ENCODE measurements at places on chromosomes 13 and 19.

- ATAC-seq = peak; percentile 47
These were observed 4.7 kb downstream of the LSM4 start for GRCh38 chr19:18317961-18318800.

DNA sequence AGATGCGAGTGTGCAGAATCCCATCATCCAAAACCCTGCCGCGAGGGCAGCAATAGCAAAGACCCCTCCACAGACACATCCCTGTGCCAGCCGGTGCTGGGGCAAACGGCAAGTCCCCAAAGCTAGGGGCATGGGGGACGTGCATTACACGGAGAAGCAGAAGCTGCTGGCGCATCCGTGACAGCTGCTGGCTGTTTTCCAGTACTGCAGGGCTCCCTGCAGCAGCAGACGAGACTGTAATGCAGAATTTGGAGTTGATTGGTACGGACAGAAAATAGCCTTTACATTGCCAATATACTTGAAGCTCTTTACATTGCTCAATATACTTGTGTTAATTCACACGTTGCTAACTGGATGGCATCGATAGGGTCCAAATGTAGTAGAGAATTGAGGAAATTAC is 77.2 kb upstream of the TMTC4 start:
- no peak for ATAC-seq

- no peak for ATAC-seq
These were observed 2.3 kb upstream of the FCAR start for GRCh38 chr19:54871696-54872095.

GRCh38 chr19:4597975-4598671 is 38.6 kb upstream of the SEMA6B start:
- peak; percentile 37 for ATAC-seq

DNA sequence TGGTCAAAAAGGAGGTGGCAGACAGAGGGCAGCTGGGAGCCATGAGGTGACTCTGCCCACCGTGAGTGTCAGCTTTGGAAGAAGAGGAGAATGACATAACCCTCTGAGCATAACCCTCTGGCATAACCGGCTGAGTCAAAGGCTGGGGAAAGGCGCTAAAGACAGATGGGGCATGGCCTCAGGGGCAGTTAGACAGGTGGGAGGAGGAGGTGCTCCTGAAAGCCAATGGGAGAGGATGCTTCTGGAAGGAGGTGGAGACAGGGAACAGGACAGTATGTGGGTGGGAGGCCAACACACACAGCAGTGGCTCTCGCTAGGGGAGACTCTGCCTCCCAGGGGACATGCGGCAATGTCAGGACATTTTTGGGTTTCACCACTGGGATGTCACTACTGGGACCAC is 17.1 kb downstream of the ELAVL1 start:
- ATAC-seq = no peak

DNA sequence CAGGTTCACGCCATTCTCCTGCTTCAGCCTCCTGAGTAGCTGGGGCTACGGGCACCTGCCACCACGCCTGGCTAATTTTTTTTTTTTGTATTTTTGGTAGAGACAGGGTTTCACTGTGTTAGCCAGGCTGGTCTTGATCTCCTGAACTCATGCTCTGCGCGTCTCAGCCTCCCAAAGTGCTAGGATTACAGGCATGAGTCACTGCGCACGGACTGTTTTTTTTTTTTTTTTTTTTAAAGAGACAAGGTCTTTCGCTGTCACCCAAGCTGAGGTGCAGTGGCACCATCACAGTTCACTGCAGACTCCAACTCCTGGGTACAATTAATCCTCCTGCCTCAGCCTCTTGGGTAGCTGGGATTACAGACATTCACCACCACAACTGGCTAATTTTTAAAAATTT is 8.2 kb upstream of the ADAMTS10 start:
- no peak for ATAC-seq

DNA sequence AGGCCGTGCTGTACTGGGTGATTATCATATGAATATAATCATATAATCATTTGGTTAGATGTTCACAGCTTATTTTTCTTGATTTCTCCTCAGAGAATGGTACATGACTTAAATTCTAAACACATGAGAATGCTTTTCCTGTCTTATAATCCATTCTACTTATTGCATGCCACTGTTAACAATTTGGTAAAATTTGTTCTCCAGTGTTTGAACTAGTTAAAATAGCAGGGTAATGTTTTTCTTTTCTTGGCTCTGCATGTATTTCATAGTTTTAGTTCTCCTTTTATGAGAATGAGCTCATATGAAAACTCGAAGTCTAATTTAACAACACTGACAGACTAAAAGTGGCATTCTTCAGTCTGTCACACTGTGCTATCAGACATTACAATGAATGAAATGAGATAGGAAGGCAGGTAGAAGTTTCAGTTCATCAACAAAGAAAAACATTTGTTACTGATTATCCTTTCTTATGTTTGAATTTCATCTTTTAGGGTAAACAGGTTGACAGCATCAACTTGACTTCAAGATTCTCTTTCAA is 10.2 kb downstream of the SPRYD7 start:
- ATAC-seq = no peak

- no peak for ATAC-seq
These were observed 4.7 kb upstream of the UBE2M start for GRCh38 chr19:58563034-58563573.

GRCh38 chr19:42078058-42078457 is 2.1 kb downstream of the ZNF574 start:
- no peak for ATAC-seq

- peak; percentile 58 for ATAC-seq
These were observed 3.9 kb downstream of the SIAH3 start for GRCh38 chr13:45847554-45848224.

GRCh38 chr19:4700693-4700970 is 23.0 kb downstream of the DPP9 start:
- ATAC-seq = no peak

DNA sequence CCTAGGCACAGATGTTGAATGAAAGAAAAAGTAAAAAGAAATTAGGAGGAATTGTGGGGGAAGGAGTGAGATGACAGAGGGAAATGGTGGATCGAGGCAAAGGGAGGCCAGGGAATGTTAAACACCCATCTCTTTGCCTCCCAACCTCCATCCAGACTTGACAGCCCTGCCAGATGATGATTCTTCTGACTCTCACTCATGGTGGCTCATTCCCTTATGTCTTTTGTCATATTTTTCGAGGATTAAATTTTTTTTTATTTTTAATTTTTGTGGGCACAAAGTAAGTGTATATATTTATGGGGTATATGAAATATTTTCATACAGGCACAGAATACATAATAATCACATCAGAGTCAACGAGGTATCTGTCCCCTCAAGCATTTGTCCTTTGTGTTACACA is 42.8 kb downstream of the ADGRE1 start:
- no peak for ATAC-seq

DNA sequence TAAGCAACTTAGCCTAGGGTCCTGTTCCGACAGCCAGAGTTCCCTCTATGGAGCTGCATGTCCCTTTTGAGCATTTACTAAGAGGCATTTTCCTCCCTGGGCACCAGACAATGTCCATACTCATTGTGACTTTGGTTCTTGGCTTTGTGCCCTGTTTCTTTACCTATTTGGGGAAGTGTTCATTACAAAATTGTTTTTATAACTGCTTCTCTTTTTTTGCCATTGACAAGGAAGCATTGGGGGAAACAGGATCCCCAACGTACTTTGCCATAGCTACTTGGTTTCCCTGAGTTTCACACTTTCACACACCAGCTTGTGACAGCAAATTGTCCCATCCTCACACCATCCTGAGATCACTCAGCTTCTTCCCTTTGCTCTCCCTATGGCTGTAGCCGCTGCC is 81.1 kb upstream of the SIAH3 start:
- ATAC-seq = no peak

DNA sequence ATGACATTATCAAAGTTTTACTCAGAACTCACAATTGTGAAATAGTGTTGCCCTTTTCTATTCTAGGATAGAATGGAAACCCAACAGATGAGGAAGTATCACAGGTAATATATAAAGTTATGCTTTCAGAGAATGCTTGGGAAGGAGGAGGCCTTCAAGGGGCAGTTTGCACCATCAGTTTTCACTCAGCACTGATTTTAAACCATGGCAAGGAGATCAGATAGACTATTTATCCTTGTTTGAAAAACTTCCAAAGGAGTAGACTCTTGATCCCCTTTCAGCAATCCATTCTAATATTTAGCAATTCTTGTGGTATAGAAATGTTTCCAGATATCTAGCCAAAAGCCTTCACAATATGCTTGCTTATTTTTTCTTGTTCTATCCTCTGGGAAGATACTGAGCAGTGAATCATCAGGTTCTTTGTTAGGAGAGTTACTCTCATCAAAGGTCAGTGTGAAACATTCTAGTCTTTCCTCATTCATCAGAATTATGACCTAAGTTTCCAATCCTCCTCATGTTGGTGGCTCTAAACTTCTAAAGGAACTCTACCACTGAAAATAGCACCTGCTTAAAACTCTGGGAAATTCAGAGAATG is 3.8 kb downstream of the GPC6 start:
- no peak for ATAC-seq

GRCh38 chr13:20258208-20258962 is 26.3 kb upstream of the GJB6 start:
- no peak for ATAC-seq

DNA sequence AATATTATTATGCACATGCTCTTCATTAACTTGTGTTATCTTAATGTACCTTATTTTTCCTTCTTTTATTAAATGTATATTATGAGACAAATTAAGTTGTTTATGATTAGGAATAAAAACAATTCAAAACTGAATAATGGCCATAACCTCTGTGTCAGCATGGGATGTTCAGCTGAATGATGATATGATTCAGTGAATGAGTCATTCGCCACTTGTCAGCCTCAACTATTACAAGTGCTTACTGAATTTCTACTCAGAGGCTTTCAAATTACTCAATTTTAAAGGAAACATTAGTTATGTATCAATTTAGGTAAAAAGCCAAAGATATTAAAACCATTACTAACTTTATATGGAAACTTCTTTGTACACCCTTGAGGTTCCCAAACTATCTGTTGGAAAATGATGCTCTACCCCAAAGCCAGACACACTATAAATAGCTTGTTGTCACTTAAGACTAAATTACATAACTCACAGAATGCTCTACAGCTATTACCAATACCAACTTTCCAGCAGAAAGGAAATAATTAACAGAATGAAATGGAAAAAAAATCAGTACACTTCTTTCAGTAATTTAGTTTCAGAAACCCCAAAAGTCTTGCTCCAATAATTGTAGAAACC is 14.4 kb downstream of the LIG4 start:
- peak; percentile 94 for ATAC-seq

DNA sequence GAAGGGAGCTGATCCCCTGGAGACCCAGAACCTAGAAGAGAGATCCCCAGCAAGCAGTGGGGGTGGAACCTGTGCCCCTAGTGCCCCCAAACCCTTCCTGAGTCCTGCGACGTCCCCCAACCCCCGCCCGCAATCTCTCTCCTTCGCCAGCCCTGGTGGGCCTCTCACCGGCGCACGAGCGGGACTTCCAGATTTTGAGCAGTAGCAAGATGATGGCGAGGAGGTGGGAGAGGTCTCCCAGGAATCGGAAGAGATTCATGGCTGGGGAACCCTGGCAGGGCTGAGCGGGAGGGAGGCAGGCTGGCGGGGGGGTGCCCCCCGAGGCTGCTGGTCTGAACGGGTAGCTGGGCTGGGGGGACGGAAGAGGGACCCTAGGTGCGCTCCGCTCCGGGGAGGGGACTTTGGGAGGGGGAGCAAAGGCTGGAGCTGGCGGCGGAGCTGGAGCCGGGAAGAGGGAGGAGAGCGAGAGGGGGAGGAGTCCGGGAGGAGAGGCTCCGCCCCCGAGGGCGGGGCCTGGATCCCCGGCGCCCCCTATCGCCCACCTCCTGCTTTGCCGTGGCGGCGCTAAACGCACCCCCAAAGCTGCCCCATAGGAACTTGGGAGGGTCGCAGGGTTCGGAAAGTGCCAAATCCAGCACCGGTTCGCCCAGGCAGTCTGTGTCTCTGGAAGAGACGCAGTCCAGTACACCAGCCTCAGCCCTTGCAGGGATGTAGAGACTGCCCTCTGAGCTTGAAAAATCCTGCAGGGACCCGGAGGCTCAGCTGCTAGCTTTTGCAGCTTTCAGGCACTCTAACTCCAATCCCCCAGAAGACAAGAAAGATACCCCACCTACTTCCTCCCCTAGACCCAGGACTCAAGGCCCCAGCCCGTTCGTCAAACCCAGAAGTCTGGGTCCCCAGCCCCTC is at the start of gene KDELR1:
Gene KDELR1, minus strand, starts transcription at position 452 of the 906 bp plus-strand sequence. Its CDS starts 193 bp downstream, at position 259.
- ATAC-seq = peak; percentile 86

DNA sequence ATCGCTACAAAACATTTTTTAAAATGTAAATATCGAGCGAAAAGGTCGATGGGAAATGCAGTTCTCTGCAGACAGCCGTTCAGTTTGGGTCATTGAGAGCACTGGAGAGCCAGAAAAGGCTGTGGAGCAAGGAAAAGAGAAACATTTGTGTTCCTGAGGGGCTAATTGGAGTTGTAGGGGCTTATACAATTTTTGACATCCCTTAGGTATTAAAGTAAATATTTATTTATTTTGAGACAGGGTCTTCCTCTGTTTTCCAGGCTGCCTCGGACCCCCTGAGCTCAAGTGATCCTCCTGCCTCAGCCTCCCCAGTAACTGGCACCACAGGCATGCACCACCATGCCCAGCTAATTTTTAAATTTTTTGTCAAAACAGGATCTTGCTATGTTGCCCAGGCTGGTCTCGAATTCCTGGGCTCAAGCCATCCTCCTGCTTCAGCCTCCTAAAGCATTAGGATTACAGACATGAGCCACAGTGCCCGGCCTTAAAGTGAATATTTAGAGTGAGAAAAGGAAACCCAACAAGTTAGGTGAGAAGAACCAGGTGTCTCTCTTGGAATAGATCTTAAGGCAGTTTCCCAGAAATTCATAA is 825 bp upstream of the YIF1B start:
- no peak for ATAC-seq

GRCh38 chr19:50414864-50415660 is 3.7 kb upstream of the SPIB start:
- peak; percentile 85 for ATAC-seq

DNA sequence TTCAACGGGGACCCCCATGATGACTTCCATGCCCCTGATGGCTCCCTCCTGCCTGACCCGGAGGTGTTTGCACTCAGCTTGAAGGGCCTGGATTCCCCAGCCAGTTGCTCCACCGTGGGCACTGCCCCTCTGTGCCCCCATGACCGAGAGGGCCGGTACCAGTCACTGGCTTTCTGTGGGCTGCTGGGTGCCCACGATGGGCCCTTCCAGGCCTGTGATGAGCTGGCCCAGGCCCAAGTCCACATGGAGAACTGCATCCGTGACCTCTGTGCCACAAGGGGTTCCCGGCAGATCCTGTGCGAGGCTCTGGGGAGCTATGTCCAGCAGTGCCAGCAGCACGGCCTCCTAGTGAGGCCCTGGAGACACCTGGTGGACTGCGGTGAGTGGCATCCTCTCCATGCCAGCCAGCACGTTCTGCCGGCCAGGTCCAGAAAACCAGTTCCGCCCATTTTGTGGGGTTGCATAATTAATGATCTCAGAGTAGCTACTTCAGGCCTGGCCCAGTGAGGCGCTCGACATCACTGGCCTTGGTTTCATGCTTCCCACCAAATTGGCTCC is 34.9 kb upstream of the FXYD3 start:
- no peak for ATAC-seq

- ATAC-seq = peak; percentile 100
These were observed 115.1 kb upstream of the CACNA1A start for GRCh38 chr19:13621413-13621812.

Measured in activated T-helper 17 cell treated with anti-CD3 and anti-CD28 coated beads, Interleukin-2, amount 50 U/mL, for 72 hours (primary cell).